Dorsolateral prefrontal cortex (tissue), 122 donors: ENCODE measurements at places on chromosomes 12 and 14.

DNA sequence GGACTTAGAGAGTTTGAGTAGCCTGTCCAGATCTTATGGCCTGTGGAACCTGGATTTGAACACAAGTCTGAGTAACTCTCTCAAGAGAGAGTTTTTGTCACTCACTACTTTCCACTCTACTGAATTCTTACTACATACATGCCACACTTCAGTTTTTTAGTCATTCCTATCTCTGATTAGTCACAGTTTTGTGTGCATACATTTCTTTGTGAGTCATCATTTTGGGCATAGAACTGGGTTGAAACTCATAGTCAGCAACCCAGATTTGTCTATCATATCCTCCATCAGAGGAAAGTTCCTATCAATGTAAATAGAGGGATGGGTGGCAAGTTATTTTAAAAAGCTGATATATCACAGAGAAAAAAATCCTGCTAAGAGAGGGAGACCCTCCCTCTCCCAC lies 42.9 kb downstream of the FLRT2 start:
- no peak for DNase-seq

- no peak for DNase-seq
Measured at GRCh38 chr14:100903134-100903468, 421 bp downstream of the RTL1 start.

DNA sequence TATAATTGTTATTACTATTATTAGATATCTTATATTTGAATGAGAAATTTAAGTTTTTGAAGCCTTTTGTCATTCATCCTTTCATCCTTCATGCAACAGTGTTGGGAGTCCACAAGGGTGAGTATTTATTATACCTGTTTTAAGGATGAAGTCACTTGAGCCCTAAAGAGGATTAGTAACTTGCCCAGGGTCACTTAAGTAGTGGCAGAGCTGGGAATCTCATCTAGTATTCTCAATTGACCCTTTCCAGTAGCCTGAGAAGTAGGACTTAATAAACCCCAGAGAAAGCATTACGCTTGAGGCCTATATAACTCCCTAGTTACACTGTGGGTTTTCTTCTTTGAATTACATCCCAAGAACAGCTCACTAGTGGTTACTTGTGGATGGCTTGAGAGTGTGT lies 119.8 kb downstream of the SRGAP1 start:
- DNase-seq: no peak

DNA sequence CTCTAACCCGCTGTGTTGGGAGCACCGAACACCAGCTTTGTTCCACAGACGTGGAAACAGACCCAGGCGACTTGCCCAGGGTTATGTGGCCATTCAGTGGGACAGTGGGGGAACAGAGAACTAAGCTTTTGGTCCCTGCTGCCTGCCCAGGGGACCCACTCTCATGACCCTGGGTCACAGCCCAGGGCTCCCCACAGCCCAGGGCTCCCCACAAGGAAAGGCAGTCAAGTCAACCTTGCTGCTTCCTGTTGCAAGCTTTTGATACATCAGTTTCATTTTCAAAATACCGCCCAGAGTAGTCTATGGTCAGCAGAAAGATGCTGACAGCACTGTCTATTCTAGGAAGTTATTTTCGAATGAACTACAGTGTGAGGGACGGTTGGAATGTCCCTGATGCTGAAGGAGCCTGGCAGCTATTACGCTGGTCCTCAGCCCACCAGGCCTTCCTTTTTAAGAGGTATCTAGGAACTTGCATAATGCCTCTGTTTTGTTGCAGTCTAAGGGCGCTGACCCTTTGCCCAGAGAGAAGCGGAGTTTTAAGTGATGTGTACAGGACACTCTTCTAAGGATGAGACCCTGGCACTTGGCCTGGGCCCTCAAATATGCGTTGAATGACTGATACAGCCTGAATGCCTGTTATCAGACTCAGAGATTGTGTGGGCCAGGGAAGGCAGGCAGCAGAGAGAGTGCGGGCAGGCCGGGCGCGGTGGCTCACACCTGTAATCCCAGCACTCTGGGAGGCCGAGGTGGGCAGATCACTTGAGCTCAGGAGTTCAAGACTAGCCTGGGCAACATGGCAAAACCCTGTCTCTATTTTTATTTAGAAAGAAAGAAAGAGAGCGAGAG lies 12.6 kb upstream of the TTC7B start:
- no peak for DNase-seq

GRCh38 chr12:125742413-125742812 lies 677.2 kb downstream of the AACS start:
- peak; percentile 65 for DNase-seq

- DNase-seq: no peak
Measured at GRCh38 chr12:15600223-15600935, 188.8 kb downstream of the EPS8 start.

GRCh38 chr12:115437061-115437567 lies 753.1 kb upstream of the TBX3 start:
- DNase-seq: no peak

GRCh38 chr12:129607301-129607700 lies 296.5 kb downstream of the TMEM132D start:
- DNase-seq: no peak

GRCh38 chr12:94095618-94096017 lies 52.8 kb upstream of the PLXNC1 start:
- no peak for DNase-seq

DNA sequence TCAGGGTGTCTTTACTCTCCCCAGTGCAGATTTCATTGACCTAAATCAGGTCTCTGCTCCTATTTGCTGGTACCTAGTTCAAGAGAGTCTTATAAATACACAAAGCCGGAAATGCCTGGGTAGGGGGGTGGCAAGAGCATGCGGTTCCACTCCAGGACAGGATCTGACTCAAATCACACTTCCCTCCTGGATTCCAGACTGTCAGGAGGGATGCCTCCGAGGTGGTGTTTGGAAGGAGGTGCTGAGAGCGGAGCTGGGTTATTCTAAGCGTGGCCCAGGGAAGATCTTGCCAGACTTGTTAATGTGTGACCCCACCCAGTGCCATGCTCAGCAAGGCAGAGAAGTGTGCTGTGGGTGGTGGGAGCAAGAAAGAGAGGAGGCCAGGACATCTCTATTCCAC lies 49.8 kb downstream of the B4GALNT3 start:
- DNase-seq: no peak

DNA sequence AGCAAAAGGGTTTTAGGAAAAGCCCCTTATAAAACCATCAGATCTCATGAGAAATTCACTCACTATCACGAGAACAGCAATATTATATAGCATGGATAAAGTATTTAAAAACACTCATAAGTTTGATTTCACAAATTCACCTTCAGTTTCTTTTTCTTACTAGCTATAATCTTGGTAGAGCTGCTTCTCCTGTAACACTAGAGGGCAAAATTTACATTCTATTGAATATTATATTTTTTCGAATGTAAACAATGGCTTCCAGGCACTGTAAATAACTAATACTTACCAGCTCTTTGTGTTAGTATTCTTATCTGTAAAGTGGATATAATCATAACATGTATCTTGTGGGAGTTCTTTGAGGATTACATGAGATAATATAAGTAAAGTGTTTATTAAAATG lies 259.6 kb downstream of the CCER1 start:
- DNase-seq: no peak

DNA sequence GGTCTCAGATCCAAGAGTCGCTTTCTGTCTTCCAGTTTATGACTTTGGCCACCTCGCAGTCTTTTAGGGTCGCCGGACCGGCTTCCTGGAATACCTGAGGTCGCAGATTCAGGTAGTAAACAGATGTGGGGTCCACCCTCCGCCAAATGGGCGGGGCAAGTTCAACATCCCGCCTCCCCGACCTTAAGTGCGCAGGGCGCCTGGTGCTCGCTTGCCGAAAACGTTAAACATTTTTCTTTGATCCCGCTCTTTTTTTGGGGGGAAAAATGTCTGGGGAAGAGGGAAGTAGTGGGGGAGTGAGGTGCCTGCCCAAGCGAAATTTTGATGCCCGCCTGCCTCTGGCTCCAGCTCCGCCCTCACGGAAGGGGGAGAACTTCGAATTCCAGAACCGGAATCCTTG lies 73.9 kb upstream of the TBX5 start:
- DNase-seq: no peak

- no peak for DNase-seq
Measured at GRCh38 chr14:76480426-76480825, 104.5 kb downstream of the ESRRB start.

GRCh38 chr14:75518625-75519024 lies 3.6 kb upstream of the BATF start:
- DNase-seq: no peak

DNA sequence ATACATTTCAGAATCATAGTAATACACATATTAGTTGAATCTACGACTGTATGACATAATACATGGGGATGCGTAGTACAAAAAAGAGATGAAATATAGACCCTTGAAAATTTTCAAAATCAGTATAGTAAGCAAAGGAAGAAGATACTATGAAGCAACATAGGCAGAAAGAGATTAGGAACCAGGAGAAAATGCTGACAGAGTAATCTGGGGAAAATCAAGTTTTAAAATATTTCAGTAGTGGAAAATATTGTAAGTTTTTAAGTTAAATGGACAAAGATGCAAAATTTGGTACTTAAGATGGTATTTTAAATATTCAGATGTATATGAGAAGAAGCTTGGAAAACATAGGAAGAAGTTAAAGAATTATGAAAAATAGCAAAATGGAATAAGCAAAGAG lies 915.6 kb upstream of the LRFN5 start:
- DNase-seq: no peak

DNA sequence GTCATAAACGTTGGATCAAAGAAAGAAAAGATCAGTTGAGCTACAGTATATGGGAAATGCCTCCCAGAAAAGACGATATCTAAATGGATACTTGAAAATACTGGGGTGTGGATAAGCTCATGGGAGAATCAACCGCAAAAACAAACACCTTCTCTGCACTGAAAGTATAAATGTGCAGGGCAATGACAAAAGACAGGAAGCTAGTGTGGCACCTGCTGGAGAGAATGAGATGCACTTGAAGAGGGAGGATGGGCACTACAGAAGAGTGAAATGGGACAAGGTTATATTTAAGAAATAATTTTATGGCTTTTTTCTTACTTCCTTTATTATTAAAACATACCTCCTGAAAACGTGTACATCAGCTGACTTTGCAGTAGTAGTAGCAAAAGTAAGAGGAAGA lies 153.7 kb downstream of the PRKD1 start:
- DNase-seq: no peak

- DNase-seq: no peak
Measured at GRCh38 chr12:2242816-2243215, 190.0 kb downstream of the CACNA1C start.
